Activated CD8-positive, alpha-beta memory T cell treated with anti-CD3 and anti-CD28 coated beads for 48 hours (primary cell): ENCODE measurements at places on chromosomes 4 and X.

GRCh38 chr4:7777017-7777710 lies 162.5 kb downstream of the AFAP1 start:
- no peak for DNase-seq

GRCh38 chr4:137070614-137071013 lies 461.7 kb downstream of the PCDH18 start:
- no peak for DNase-seq

GRCh38 chr4:6794189-6794588 lies 11.7 kb downstream of the KIAA0232 start:
- no peak for DNase-seq

- no peak for DNase-seq
These were observed 247.4 kb upstream of the GIMD1 start for GRCh38 chr4:106615961-106616360.

DNA sequence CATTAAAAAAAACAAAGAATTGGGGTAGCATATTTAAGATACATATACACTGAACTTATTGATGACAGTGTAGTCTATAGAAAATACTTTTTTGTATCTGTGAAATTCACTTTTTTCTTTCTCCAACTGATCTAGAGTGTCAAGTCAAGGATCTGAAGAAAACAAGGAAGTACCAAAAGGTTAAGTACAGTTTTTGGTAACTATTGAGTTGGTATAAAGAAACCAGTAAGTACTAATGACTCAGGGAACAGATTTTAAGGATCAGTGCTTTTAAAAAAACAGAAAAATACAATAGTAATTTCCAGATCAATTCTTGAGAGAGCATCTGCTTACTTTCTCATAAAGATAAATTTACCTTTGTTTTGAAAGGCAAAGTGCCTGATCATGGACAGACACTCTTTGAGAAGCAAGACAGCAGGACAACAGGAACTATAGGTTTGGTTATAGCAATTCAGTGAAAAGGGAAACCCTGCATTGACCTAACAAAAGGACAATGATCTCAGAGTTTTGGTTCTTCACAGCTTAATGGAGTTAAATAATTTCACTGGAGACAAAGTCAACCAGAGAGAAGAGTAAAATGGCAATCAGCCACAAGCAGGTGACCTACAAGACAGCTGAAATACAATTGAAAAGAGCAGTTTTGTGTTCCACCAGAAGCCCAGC lies 23.4 kb downstream of the TRMT10A start:
- no peak for DNase-seq

DNA sequence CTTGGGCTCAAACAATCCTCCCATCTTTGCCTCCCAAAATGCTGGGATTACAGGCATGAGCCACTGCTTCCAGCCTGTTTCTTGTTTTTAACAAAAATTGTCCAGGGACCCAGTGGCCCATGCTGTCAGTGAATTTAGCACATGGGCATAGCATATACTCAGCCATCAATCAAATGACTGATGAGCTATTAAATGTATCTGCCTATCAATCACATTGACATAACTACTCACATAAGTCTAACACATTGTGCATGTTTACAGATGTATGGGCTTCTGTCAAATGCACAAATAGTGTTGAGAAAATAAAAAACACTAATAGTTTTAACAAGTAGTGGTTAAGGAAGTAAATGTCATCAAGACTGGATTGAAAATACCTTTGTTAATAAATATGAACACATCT lies 249.4 kb downstream of the COX18 start:
- no peak for DNase-seq

- DNase-seq: no peak
These were observed 11.0 kb upstream of the DUSP9 start for GRCh38 chrX:153635788-153636668.

GRCh38 chr4:134216411-134216810 lies 14.8 kb upstream of the PABPC4L start:
- no peak for DNase-seq

DNA sequence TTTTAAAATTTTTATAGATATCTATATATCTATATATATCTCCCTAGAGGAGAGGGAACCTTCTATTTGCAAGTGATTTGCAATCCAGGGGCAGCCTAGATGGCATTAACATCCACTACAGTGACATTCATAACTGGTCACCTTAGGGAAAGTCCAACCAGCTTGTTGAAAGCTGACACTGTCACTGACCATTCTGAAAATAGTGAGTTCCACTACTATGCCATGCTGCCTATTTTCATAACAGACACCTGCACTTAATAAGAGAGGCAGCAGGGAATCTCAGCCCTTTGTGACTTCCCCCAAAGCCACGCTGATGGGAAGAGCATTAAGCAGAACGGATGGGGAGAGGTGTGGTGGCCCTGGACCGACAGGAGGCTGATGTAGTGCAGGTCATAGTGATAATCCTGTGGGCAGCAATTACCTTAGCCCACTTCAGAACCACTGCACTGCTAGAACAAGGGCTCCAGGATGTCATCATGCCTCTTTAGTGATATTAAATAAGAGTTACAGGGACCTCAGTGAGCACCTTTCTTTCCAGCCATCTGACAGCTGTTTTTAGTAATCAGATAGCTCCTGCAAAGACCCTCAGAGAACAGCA lies 51.3 kb downstream of the GPRIN3 start:
- no peak for DNase-seq

DNA sequence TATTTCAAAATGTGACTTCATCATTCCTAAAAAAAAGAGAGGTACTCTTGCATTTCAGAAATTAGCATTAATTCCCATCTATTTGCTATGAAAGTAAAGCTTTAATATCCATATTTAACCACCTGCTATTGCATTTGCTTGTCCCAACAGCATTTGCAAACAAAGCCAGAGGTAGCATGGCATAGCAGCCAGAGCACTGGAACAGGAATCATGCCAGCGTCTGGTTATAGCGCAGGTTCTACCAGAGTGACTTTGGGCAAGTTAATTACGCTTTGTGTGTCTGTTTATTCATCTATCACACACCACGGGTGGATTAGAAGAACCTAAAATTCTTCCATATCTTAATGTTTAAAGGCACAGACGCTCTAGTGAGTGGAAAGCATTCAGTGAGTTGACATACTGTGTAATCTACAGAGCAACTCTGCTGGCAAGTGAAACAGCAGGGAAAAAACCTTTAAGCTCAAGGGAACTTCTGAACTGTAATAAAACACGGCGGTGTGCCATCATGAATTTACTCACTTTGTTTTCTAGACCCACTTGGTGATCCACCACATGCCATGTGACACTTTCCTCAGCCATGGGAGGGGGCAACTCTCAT lies 76.6 kb upstream of the QRFPR start:
- no peak for DNase-seq

- DNase-seq: no peak
These were observed 243.9 kb upstream of the WDFY3 start for GRCh38 chr4:85210353-85210752.

- no peak for DNase-seq
These were observed 34.2 kb downstream of the RAI2 start for GRCh38 chrX:17826609-17827496.

- no peak for DNase-seq
These were observed 70.6 kb downstream of the ARFIP1 start for GRCh38 chr4:152850377-152850776.

- DNase-seq: no peak
These were observed 177.4 kb upstream of the IL15 start for GRCh38 chr4:141459020-141459419.

- DNase-seq: no peak
These were observed 12.0 kb downstream of the CXorf58 start for GRCh38 chrX:23919706-23920320.

DNA sequence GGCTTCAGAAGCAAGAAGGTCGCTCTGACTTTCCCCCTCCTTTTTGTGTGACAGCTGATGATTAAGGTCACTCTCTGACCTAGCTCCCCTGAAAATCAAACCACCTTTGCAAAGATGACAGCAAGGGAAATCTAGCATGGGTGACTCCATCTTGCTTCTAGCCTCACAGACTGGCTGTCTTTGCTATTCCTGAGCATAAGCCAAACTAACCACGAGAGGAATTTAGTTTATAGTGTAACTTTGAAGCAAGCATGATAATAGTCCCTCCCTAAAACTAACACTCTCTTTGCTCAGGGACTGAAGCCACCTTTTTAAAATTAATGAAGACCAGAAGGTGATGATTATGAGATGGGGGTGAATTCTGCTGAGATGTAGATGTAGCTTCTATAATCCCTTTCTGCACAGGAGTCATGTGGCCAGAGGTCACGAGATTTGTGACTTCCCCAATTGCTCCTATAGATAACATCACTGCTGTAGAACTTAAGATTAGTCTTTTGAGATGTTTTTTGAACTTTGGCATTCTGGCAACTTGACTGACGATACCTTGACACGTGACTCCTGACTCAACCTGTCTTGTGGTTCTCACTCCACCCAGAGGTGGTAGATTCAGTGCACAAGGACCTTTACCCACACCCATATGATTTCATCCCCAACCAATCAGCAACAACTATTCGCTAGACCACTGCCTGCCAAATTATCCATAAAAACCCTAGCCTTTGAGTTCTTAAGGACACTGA lies 14.9 kb upstream of the PDE5A start:
- no peak for DNase-seq

DNA sequence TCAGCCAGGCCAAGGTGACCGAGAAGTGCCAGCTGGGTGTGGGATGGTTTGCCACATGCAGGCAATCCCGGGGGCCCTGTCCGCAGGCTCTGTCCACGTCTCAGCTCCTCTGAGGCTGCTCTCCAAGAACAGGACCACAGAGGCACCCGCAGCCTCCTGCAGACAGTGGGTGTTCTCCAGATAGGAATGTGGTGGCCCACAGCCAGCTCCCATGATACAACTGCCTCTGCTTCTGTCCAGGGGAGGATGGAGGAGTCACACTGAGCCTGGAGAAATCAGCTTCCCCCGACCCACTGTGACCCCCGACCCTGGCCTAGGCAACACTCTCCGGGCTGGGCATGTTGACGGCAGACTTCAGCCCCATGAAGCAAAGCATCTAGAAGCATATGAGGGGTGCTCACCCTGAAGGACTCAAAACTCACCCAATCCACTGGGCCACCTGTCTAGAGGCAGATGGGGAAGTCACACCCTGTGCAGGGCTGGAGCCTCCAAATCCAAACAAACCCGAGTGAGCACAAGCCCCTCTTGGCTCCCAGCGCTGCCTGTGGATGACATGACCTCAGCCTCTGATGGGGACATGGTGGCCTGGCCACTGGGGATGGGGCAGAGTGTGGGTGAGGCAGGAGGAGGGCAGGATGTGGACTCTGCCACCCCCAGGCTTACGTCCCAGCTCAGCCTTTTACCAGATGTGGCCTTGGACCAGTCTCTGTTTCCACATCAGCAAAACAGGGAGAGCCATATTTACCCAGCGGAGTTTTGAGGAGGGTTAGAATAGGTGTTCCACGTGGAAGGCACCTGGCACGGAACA lies 102.3 kb downstream of the PSAPL1 start:
- DNase-seq: no peak

DNA sequence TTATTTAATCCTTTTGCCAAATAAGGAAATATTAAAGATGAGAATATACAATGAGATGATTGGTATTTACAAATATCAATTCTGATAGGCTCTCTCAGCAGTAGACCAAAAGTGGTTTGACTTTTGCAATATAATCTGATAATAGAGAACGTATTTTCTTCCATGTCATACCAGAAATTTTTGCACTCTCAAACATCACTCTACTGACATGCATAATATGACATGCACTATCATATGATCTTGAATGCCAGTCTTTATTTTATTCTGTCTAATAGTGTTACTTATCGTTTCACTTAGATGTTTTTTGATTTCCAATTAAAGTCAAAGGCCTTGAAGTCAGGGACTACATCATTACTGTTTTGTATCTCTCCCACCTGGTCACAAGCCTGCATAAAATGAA lies 259.2 kb downstream of the PCDH7 start:
- DNase-seq: no peak

GRCh38 chr4:101264512-101264911 lies 82.8 kb downstream of the PPP3CA start:
- no peak for DNase-seq
